Motor neuron (in vitro differentiated cells): ENCODE measurements at places on chromosomes 11 and 22.
A peak's percentile ranks its signal among the peaks of the same experiment; 100 is the strongest.

GRCh38 chr11:114202011-114202609 is 94.1 kb upstream of the NNMT start:
- ATAC-seq: no peak

DNA sequence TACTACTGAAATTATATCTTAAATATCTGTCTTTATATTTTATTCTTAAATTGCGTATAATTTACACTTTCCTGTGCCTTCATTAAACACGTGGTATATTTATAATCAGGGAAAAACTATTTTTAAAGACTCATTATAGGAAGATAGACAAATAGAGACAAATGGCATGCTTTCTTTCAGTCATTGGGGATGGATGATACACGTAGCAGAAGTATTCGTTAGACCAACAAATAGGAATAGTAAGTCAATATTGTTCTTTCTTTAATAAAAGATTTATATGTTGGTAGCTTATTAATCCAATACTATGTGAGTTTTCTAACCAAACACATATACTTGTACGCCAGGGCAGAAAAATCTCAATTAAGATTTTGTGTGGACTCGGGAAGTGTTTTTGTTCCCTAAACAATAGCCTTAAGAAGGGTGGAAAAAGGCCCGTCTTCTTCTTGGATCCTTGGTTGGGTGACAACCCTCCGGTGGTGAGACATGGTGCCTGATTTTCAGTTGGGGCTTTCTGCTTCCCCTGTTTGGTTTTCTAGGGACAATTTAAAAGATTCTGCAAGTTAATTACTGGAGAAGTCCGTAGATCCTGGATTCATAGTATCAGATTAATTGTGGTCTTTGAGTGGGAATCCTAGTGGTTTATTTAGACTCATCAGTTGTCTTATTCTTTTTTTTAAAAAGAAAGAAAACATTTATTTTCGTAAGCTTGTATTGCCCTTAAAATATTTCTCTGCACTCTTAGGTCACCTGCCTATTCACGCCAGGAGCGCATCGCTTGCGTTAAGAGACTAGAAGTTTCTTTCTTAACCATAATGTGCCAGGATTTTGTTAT is 83.5 kb upstream of the WNT7B start:
- no peak for ATAC-seq

- ATAC-seq: no peak
Observed at GRCh38 chr11:107699371-107700285, 12.2 kb downstream of the SLN start.

- ATAC-seq: peak; percentile 44
Observed at GRCh38 chr11:74138572-74138971, 32.2 kb downstream of the C2CD3 start.

DNA sequence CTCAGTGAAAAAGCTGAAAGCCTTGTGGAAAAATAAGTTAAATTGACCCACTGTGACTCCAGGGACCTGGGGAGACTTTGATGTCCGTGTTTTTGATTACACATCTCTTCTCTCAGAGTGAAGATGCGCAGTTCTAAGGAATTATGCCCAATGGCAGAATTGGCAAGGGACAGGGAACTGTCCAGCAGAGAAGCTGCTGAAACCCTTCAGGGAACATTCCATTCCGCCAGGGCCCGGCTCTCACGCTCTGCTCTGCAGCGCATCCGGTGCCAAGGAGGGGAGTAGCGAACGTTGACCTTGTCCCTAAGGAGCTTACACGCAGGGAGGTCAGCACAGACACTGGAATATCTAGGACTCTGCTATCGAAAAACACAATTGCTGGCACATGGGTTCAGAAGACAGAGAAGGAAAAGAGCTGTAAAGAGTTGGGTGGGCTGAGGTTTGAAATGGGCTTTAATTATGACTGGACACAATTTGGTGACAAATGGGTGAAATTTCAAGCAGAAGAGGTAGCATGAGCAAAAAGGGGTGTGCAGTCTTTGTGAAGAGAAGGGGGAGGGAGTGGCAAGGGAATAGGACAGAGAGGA is 64.5 kb upstream of the B3GAT1 start:
- ATAC-seq: no peak

DNA sequence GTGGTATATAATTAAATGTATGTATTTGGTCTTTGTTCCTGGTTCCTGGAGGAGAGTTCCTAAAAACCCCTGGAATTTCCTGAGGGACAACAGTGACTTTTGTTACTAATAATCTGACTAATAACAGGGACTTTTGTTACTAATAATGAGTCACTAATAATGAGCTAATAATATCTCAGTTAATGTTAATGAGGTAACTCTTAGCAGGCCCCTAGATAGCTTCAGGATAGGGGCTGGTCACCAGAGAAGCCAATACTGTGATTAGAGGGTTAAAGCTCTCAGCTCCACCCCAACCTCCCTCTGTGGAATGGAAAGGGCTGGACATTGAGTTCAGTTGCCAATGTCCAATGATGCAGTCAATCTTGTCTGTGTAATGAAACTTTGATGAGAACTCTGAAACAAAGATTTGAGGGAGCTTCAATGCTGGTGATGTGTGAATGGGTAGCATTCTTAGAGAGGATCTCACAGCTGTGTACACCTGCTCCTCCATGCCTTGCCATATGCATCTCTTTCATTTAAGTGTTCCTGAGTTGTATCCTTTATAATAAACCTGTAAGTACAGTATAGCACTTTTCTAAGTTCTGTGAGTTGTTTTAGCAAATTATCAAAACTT is 1431.4 kb upstream of the TENM4 start:
- no peak for ATAC-seq

DNA sequence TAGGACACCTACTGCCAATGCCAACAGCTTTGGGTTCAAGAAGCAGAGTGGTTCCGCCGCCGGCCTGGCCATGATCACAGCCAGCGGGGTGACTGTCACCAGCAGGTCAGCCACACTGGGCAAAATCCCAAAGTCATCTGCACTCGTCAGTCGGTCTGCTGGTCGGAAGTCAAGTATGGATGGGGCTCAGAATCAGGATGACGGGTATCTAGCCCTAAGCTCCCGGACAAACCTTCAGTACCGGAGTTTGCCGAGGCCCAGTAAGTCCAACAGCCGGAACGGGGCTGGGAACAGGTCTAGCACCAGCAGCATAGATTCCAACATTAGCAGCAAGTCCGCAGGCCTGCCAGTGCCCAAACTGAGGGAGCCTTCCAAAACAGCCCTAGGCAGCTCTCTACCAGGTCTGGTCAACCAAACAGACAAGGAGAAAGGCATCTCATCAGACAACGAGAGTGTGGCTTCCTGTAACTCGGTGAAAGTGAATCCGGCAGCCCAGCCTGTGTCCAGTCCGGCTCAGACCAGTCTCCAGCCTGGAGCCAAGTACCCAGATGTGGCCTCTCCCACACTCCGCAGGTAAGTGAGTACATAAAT is 115.1 kb downstream of the DBX1 start:
- no peak for ATAC-seq

GRCh38 chr22:30438559-30438958 is 13.0 kb downstream of the MTFP1 start:
- ATAC-seq: no peak

GRCh38 chr11:130772266-130773227 is 143.7 kb downstream of the SNX19 start:
- ATAC-seq: peak; percentile 39

DNA sequence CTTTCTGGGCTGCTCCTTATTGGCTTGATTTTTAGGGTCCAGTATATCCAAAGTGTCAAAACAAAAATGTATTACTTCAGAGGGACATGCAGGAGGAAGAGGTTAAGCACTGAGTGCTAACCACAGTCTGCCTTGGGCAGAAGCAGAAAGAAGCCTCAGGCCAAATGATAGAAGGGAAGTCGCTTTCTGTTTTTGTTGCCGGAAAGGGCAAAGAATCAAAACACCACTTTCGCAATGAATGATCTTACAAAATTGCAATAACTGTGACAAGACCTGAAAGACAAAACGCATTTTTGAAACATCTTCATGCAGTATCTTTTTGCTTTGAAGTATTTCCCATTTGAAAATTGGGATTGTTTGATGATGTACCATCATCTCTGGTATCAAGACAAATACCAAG is 70.1 kb upstream of the PICALM start:
- ATAC-seq: no peak

- ATAC-seq: no peak
Observed at GRCh38 chr11:23284631-23285030, 424.4 kb upstream of the CCDC179 start.

- ATAC-seq: no peak
Observed at GRCh38 chr11:9609002-9609759, 35.7 kb downstream of the WEE1 start.

DNA sequence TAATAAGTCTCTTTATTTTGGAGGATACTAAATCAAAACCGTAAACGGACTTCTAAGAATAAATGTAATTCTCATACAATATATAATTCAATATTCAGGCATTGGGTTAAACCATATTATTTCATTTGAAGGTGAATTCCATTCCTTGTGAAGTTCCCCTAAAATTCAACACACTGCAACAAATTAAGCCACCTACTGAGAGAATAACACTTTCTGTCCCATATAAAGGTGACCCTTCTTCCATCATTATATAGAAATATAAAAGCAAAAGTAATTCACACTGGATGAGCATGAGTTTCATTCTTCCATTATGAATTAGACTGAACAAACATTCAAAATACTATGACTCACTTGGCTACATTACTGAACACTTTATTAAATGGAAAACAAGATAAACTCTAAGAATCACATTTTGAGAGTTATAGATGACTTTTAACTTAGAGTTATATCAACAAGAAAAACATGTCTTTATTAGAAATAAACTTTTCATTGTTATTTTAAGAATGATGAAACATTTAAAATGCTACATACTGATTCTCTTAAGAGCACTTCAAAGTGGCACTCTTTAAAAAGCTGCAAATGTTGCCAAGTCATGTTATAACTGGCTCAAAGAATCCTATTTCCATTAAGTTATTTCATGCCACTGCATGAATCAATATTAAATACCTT is 2.8 kb downstream of the SESN3 start:
- no peak for ATAC-seq

DNA sequence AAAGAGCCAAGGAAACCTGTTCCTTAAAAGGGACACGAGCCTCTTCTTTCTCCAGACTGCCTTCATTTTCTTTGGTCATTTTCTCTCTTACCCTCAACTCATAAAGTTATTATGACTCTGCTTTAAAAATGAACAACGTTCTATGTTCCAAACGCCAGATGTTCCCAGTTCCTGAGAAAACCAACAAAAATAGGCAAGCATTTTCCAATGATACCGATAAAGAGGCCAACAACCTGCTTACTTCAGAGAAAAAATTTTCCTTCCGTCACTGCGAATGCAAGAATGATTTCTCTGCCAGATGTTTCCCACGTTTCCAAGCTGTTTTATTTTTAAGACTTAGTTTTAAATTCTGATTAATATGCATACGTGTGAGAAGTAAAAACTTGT is 315 bp upstream of the TRPC6 start:
- no peak for ATAC-seq

GRCh38 chr22:39405346-39406085 is 5.9 kb downstream of the TAB1 start:
- ATAC-seq: peak; percentile 83

GRCh38 chr11:58495906-58496305 is 12.0 kb downstream of the OR5B21 start:
- ATAC-seq: no peak

GRCh38 chr11:17383461-17383860 is 5.0 kb downstream of the KCNJ11 start:
- ATAC-seq: no peak

- no peak for ATAC-seq
Observed at GRCh38 chr22:19567157-19568009, 43.2 kb upstream of the CLDN5 start.

GRCh38 chr22:23898006-23898974 is 4.1 kb downstream of the MIF start:
- ATAC-seq: no peak

- no peak for ATAC-seq
Observed at GRCh38 chr11:47020793-47021526, 84.4 kb downstream of the CSTPP1 start.

- ATAC-seq: no peak
Observed at GRCh38 chr22:24427500-24428164, at the start of gene ADORA2A. ADORA2A (plus strand) TSS chr22:24427599; CDS start chr22:24433405, 5,806 bp downstream.
